ENCODE measurements at places on chromosomes 5 and 9.

DNA sequence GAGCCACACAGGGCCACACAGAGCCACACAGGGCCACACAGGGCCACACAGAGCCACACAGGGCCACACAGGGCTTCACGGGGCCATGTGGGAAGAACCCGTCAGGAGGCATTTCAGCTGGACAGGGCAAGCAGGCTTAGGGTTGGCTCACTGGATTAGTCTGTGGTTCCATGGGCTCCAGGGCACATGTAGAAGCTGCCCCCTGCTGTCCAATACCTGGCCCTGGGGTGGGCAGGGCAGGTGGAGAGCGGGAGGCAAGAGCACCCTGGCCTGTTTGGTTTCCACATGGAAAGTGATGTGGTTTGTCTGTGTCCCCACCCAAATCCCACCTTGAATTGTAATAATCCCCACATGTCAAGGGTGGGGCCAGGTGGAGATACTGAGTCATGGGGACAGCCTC lies 16.4 kb upstream of the LPCAT1 start:
- DNase-seq, result peak; percentile 57

DNA sequence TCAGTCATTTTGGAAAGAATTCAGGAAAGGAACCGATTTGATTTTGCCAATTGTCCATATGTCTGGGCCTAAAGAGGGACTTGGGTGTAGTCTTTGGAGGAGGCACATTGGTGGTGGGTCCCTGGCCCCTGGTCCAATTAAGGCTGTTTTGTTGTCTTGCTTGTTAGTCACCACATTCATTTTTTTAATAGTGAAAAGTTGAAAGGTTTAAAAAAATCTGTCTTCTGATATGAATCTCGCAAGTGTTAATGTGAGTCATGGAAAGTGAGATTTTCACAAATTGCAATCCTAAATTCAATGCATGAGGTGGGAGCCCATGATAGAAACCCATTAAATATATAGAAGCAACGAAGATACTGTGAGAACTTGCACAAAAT lies 165.9 kb upstream of the OTULINL start:
- no peak for DNase-seq

- DNase-seq, result no peak
Observed at GRCh38 chr5:170388818-170389549, at the start of gene KCNMB1. Gene KCNMB1 (minus strand): TSS chr5:170389367. CDS start chr5:170385447, 3,920 bp downstream.

- DNase-seq, result no peak
Observed at GRCh38 chr5:90171466-90171865, 238.1 kb downstream of the CETN3 start.

GRCh38 chr5:107272954-107273353 lies 397.8 kb downstream of the EFNA5 start:
- no peak for DNase-seq

DNA sequence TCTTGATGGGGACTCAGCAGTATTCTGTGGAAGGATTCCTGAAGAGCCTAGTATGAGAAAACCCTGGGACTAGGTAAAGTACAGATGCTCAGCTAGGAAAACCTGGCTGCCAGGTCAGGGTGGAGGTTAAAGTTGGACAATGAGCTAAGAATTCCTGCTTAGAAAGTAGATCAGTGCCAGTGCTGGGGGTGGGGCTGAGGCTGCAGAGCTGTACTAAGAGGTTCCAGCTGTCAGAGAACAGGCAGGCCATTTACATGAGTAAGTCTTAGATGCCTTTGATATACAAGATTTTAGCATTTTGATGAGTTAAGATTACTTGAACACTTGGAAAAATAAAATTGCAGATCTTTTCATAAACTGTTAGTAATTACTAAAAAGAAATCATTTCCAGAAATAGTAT lies 332.3 kb upstream of the NUDT12 start:
- DNase-seq, result no peak

GRCh38 chr5:68258531-68258930 lies 43.0 kb downstream of the PIK3R1 start:
- no peak for DNase-seq

DNA sequence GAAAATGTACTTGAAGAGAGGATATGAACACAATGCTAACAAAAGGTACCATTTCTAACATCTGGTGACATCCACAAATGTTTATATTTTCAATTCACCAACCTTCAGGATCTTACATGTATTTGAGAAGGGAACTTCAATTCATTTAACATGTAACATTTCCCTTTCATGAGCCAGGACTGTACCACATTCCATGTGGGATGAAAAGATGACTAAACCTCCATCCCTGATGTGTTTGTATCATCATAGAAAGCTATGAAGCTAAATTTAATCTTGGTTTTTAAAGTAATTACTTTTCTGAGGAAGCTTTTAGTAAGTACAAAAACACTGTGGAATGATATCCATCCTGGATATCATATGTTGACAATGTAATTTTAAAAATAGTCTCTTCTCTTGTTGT lies 78.2 kb upstream of the GNA14 start:
- no peak for DNase-seq

- DNase-seq, result no peak
Observed at GRCh38 chr5:89900346-89900745, 509.2 kb downstream of the CETN3 start.

DNA sequence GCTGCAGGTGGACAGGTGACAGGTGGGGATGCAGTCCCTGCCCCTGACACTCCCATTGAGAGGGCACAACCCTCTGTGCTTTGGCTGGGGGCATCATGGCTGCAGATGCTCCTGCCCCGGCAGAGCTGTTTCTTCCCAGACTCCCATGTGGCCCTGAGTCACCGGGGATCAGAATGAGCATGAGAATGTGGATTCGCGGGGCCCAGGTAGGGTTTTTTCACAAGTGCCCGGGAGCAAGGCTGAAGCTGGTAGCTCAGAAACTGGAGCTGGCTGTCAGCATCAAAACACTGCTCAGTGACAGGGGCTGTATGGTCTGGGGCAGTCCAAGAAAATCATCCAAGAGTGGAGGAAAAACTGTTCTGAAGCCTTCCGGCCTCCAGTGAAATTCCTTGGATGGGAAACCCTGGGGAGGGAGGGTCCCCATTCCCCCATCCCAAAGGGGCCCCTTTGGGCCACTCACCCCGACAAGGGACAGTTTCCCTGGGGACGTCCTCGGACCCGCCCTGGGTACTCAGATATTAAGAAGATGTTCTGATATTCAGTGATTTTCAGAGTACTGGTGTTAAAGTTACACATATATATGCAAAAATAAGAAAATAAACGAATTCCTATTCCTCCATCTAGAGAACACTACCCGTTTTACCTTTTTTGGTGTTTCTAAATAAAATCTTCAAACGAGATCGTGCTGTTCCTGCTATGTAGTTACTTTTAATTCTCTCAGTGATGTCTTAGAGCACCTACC lies 120.1 kb upstream of the LPCAT1 start:
- peak; percentile 23 for DNase-seq

DNA sequence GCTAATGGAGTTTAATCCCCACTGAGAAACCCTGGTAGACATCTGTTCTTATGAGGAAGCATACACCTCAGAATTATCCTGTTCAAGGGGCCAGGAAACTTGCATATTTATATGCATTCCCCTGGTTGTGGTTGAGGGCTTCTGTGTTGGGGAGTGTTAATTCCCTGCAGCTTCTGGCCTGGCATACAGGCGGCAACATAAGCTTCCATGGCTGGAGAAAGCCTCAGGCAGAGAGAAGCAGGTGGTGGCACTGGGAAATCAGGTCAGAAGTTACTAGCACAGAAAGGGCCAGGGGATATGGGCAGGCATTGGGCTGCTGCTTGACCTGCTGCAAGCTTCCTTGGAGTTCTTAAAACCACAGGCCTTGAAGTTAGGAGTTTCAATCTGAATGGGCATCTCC lies 166.1 kb upstream of the SEMA6A start:
- DNase-seq, result no peak

DNA sequence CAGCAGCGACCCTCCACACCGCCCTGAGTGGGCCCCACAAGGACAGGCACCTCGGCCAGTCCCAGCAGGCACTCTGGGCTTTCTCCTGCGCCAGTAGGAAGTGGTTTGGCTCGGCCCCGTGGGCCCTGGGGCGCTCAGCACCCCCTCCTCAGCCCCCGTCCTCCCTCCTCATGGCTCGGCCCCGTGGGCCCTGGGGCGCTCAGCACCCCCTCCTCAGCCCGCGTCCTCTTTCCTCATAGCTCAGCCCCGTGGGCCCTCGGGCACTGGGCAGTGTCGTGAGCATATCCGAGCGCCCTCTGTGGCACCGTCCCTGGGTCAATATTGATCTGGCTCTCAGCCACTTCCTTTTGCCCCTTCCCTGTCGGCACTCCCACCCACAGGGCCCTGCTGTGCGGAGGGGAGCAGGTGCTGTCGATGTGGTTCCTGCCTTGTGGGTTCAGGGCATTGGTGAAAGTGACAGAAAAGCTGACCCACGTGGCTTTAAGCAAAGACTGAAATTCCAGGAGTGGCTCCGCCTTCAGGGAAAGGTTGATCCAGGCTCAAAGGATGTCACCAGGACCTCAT lies 5.5 kb upstream of the SCGB3A1 start:
- no peak for DNase-seq

DNA sequence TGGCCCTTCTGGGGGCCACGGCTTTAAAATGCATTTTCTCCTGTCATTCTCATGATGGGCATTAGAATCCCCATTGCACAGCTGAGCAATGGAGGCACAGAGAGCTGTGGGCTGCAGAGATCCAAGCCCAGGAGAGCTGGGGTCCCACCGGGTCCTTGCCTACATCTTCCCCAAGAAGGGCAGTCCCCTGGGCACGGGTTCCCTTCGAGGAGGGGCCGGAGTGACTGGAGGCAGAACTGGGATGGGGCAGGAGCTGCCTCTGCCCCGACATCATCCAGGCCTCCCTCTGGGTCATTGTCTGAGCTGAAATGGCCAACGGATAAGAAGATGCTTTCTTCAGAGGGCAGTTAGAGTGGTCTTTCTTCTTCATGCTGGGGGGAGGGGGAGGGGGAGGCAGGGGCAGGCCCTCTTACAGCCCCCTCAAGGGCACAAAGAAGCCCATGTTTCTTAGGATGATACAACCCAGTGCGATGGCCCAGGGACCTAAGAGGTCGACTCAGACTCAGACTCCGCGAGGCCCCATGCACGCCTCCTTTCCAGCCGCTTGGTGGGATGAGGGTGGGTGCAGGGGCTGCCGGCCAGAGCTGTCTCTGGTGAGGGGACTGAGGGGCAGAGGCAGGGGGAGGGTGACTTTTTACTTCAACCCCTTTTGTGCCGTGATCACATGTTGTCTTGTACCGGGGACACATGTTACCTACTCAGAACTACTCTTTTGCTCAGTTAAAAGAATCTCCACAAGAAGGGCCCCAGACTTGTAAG lies 112.4 kb upstream of the IRX2 start:
- DNase-seq, result no peak

DNA sequence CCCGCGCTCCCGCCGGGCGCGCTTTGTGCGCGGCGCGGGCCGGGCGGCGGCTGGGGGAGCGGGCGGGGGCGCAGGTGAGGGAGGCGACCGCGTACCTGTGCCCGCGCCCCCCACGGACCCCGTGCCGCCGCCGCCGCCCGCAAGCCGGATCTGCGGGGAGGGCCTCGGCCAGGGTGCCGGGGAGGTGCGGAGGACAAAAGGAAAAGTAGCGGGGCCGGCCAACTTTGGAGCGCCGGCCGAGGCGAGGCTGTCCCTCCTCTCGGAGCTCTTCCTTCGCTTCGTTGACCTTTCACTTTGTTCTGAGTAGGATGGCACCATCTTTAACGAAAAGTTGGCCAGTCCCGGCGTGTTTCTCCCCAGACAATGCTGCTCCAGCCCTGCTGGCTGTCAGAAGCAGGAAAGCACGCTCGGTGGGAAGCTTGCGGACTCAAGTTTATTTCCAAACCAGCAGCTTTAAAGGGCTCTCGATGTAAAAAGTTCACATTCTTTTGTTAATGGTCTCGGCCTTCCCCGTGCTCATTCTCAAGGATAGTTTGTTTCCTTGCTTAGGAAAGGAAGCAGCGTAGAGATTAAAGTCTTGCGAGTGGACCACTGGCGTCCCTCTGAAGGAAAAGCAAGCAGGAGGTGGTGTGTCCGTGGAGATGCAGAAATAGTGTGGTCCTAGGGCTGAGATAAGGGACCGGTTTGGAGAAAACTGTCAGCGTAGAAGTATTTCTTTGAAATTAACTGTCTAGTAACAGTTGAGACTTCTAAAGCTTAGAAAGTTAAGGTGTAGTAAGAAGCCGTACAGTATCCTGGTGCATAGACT lies 639 bp downstream of the EHMT1 start:
- no peak for DNase-seq

- DNase-seq, result no peak
Observed at GRCh38 chr5:109062664-109063063, 315.0 kb downstream of the FER start.

GRCh38 chr5:164053123-164053522 lies 547.7 kb downstream of the MAT2B start:
- DNase-seq, result no peak

DNA sequence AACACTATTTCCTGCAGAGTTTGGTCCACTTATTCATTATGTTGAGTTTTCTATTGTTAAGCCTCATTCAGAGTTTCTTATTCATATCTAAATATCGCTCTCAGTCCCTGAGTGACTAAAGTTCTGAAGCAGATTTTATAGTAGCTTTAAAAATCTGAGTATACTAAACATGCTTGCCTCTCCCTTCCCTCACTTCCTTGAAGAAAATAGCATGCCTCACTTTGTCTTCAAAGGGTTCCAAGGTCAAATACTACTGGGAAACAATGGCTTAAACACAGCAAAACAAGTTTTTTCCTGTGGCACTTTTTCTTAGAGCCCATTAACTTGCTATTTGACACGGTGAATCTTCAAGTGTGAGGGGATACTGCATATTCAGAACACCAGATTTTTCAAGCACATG lies 41.1 kb upstream of the DAB2 start:
- no peak for DNase-seq

DNA sequence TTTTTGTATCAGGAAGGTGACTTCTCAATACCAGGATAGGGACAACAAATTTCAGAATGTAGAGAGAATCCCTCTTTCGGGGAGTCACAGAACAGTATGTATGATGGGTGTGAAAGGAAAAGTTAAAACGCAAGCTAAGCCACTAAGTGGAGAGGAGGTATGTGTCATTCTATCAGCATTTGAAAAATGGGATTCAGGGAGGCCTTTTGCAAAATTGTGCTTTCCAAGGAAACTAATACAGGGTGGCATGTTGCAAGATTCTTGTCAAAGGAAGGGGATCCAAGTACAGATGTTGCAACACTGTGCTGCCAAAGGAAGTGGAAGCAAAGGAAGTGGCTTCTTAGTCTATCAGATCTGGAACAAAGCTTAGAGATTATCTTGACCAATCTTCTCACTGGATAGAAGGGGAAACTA lies 12.6 kb upstream of the TNIP1 start:
- DNase-seq, result peak; percentile 15

- DNase-seq, result no peak
Observed at GRCh38 chr5:150396267-150396666, 16.4 kb downstream of the CD74 start.

DNA sequence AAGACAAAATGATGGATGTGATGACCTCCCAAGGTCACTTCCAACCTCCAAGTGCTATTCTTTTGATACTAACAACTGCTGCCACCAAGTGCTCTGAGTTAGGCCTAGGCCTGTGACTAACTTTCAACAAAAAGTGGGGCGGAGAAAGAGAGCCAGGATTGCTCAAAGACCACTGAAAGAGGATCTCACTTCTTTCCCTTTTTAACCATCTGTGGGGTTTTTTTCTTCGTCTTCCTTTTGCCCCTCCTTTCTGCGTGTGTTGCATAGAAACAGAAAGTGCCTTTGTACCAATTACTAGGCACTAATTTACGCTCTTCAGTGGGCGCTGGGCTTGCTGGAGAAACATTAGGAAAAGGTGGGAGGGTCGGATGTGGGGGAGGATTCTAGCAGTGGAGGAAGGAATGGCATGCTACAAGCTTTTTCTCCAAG lies 8.0 kb downstream of the KLF9 start:
- DNase-seq, result no peak

Data from CD8-positive, alpha-beta memory T cell (primary cell).